ENCODE measurements at places on chromosomes 4 and X. TPM values are rescaled to one million over a fixed set of nuclear protein-coding genes. Genes with fewer than 3 reads are reported as not detected.
A peak's percentile ranks its signal among the peaks of the same experiment; 100 is the strongest.

The HSFX2 gene
- 0.77 TPM for total RNA-seq

DNA sequence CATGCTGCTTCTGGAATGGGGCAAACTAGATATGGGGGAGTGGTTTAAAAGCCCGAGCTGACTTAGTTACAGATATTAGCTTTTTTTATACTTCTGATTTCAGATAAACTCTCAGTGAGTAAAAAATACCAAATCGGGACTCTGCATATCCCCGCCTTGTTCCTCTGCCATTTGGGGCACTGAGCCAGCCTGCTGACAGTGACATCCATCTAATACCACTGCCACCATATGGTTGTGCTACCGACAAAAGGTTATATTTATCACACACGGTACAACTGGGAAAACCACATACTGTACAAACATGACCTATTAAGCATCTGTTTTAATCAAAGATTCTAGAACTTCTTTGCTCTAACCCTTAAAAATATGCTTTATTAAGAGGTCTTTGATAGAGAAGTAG is 78.7 kb downstream of the GALNT7 start:
- no peaks in the 10 kb centered on the region for H3K27me3 ChIP-seq
- no peak overlapping the region for H3K4me3 ChIP-seq

DNA sequence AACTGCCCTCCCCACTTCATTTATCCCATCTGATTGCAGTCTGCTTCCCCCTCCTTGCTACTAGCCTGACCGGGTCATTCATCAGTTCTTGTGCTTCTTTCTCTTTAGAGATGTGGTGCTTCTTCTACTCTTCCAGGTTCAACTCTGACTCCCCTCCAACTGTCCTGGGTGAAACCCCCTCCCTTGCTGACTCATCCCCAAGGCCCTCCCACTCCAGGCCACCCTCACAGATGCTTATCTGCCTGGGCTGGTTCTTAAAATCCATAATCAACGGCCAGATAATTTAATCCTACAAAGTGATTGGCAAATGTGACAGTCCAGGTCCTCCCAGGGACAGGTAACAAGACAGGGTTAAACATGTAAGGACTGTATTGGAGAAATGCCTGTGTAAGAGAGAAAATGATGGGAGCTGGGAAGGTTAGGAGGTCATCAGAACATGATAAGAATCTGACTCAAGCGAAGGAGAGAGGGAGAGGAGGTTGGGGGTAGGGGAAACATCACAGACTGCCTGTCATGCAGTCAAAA is 182.8 kb upstream of the C1QTNF7 start:
- H3K4me1 ChIP-seq, result no peaks in the 10 kb centered on the region
- no peak overlapping the region for H3K4me3 ChIP-seq
- H3K27me3 ChIP-seq, result no peaks in the 10 kb centered on the region
- no peaks in the 10 kb centered on the region for H3K36me3 ChIP-seq
- DNase-seq, result no peak
- no peak overlapping the region for H3K27ac ChIP-seq

The PYURF gene
- 87.1 TPM for total RNA-seq

The ZNF141 gene
- total RNA-seq, result 43.2 TPM

The SNCA gene
- total RNA-seq, result 5.6 TPM

DNA sequence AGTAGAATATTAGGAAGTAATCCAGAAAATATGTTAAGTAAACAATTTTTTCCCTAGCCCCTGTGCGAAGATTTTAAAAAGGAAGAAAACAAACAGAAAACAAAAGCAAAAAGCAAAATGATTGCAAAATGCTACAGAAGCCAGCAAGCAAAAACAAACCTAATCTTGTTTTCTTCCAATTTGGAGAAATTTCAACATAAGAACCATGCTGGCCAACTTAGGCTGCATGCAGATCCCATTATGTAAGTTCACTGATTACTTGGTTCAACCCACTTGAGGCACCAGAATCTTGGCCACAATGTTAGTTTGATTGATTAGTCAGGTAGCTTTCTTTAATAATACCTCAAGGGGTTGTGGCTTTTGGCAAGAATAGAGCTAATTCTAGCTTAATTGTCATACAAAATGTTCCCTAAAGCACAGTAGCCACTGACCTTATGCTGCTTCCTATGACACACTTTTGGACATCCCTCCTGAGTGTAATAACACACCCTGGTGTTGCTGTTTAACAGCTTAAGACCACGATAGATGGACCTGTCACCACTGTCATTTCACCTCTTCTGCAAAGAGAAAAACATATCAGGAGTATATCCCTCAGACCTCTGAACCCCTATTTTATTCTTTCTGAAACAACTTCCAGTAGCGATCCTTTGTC is 2342.1 kb downstream of the PCDH7 start:
- H3K36me3 ChIP-seq, result no peaks in the 10 kb centered on the region
- no peak overlapping the region for H3K27ac ChIP-seq
- no peak for DNase-seq
- H3K4me3 ChIP-seq, result no peak overlapping the region

DNA sequence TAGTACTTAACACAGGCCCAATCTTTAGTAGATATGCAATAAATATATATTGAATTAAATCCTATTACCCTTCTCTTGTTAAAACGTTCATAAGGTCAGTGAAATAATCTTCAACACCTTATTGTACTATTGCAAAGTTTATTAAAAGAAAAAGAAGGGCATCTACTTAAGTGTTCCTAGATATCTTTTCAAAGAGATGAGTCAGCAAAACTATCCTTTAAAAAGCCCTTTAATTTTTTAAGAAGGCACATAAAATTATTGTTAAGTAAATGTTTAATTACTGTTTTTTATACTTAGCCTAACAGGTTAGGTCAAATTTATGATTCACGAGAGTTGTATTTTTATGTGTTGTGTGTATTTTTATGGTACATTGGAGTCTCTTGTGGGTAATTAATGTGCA is 77.3 kb upstream of the PPP1R2C start:
- H3K27ac ChIP-seq, result no peak overlapping the region
- no peaks in the 10 kb centered on the region for H3K36me3 ChIP-seq
- H3K27me3 ChIP-seq, result no peaks in the 10 kb centered on the region
- no peak for DNase-seq

DNA sequence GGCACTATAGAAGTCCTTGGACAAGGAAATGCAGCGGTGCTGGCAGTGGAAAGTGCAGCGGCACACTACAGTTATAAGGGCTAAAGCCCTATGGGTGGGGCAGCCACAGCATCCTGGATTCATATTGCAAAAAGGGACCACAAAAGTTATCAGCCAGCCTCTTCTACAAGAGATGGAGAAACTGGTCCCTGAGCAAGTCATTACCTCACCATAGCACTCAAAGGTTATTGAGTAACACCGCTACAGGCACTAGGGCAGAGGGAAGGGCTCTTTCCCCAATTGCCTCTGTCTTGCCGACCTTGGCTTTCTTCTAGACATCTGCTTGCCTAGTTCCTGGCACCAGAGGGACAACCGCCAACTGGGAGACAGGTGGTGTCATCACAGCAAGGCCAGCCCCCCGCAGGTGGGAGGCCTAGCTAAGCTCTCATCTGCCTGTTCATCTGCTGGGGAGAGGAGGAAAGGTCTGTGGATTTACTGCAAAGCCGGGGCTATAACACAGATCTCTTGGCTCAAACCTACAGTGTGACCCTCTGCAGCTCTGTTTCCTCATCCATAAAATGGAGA is 600.0 kb downstream of the BCOR start:
- no peak overlapping the region for H3K27ac ChIP-seq
- no peaks in the 10 kb centered on the region for H3K36me3 ChIP-seq
- no peak overlapping the region for H3K4me3 ChIP-seq
- H3K27me3 ChIP-seq, result no peaks in the 10 kb centered on the region
- no peaks in the 10 kb centered on the region for H3K4me1 ChIP-seq

- H3K27ac ChIP-seq, result no peak overlapping the region
- H3K36me3 ChIP-seq, result no peaks in the 10 kb centered on the region
- no peaks in the 10 kb centered on the region for H3K27me3 ChIP-seq
- no peak for DNase-seq
- H3K4me3 ChIP-seq, result no peak overlapping the region
- H3K4me1 ChIP-seq, result peaks cover 16% of the 10 kb centered on the region
These were observed 99.0 kb downstream of the FIP1L1 start for GRCh38 chr4:53476232-53477037.

The FGF5 gene
- total RNA-seq, result not detected

The GRPR gene
- 4.1 TPM for total RNA-seq

DNA sequence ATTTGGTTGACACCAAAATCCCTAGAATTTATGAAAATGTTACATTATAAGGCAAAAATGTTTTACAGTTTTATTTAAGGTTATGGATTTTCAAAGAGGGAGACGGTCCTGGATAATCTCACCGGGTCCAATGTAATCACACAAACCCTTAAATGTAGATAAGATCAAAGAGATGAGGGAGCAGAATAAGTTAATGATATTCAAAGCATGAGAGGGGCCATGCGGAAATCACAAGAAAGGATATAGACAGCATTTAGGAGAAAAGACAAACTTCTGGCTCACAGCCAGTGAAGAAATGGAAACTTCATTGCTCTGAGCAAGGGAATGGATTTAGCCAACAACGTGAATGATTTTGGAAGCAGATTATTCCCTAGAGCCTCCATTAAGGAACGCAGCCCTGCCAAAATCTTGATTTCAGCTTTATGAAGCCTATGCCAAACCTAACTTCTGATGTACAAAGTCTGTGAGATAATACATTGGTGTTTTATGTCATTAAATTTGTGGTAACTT is 684.4 kb upstream of the GNPDA2 start:
- H3K36me3 ChIP-seq, result no peaks in the 10 kb centered on the region
- H3K4me3 ChIP-seq, result no peak overlapping the region
- no peak overlapping the region for H3K27ac ChIP-seq
- no peak for DNase-seq
- no peaks in the 10 kb centered on the region for H3K27me3 ChIP-seq

DNA sequence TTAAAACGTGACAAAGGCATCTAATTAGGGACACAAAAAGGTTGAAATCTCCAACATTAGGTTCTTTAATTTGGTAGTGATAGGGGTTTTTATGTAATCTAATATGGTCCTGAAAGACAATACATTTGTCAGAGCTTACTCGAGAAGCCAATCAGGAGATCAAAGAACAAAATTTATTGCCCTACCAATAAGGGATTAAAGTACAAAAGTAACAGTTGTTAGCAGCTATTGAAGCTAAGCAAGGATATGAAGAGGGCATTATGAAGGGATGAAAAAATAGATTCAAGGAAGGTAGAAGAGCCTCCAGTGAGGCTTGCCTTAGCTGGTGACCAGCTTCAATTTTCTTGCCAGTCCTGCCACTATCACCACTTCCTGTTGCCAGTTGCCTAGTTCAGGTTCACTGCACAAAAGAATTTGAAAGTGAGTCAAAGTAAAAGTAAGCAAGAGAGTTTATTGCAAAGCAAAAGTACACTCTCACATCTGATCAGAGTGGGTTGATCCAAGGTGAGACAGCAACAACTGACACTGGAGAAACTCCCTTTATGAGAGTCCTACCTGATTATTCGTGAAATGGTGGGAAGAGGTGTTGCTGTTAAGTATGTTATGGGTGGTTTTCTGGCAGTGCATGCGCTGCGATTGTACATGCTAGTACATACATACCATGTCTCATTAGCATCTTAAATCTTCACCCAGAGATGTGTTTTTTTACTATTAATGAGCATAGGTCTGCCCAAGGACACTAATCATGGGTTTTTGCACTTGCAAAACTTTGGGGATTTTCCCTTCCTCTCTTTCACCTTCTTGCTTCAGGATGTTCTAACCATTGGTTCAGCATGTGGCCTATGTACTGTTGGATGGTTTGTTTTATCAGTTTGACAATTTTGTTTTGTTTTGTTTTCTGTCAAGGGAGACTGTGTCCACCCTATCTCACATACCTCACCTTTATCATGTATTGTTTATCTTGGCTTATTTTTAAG is 263.2 kb upstream of the ITM2A start:
- no peaks in the 10 kb centered on the region for H3K4me1 ChIP-seq
- no peaks in the 10 kb centered on the region for H3K36me3 ChIP-seq
- H3K27ac ChIP-seq, result no peak overlapping the region
- DNase-seq, result no peak
- no peak overlapping the region for H3K4me3 ChIP-seq

The REPS2 gene
- 1.2 TPM for total RNA-seq

DNA sequence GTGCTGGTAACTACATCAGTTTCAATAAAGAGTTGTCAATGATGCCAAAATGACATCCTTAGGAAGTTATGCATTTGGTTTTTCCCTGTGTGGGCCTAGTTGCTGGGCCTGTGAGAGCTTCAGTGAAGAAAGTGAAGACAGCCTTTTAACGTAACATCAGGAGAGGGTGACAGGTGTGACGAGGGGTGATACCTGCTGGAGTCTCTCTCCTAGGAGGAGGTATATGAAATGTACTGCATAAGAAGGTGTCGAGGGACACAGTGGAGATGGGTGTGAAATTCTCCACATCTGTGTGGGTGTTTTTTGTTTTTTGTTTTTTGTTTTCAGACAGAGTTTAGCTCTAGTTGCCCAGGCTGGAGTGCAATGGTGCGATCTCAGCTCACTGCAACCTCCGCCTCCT is 49.2 kb downstream of the EVC start:
- DNase-seq, result no peak
- H3K36me3 ChIP-seq, result no peaks in the 10 kb centered on the region
- no peak overlapping the region for H3K27ac ChIP-seq
- H3K27me3 ChIP-seq, result no peaks in the 10 kb centered on the region
- no peaks in the 10 kb centered on the region for H3K4me1 ChIP-seq

The GAGE12F gene
- not detected for total RNA-seq

GRCh38 chr4:187354740-187355139 is 631.1 kb upstream of the FAT1 start:
- no peak overlapping the region for H3K27ac ChIP-seq
- H3K4me1 ChIP-seq, result no peaks in the 10 kb centered on the region
- no peaks in the 10 kb centered on the region for H3K27me3 ChIP-seq
- H3K4me3 ChIP-seq, result no peak overlapping the region

The HPSE gene
- 0.28 TPM for total RNA-seq

The MPP1 gene
- total RNA-seq, result 0.28 TPM

The AKAP4 gene
- total RNA-seq, result not detected

DNA sequence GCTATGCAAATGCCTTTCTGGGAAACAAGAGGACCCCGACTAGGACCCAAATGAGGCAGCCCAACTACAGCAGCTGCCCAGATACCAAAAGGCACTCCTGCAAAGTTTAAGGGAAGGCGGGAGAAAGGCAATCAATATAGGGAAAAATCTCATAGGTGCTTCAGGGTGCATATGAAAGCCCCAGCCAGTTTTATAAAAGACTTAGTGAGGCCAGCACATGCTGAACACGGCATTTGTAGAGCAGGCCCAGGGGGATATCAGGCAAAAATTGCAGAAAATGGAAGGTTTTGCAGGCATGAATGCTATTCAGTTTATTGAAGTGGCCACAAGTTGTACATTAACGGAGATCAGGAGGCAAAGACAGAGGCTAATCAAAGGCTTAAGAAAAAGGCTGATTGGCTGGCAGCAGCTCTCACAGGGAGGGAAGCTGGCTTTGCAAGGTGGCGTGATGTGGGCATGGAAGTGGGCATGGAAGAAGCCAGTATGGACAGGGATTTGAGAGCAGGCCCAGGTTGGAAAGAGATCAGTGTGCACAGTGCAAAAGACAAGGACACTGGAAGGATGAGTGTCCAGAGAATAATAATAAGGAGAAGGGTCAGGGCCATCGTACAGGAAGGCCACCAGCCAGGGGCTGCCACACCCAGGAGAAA is 37.7 kb upstream of the UGT2B7 start:
- peaks cover 15% of the 10 kb centered on the region for H3K4me1 ChIP-seq
- no peak overlapping the region for H3K4me3 ChIP-seq
- no peaks in the 10 kb centered on the region for H3K36me3 ChIP-seq
- H3K27me3 ChIP-seq, result no peaks in the 10 kb centered on the region

The ABHD18 gene
- total RNA-seq, result 11.2 TPM

The MEPE gene
- total RNA-seq, result not detected

The APBB2 gene
- 83.2 TPM for total RNA-seq

GRCh38 chr4:124515591-124515990 is 196.9 kb downstream of the ANKRD50 start:
- peak; percentile 47 for DNase-seq
- no peaks in the 10 kb centered on the region for H3K36me3 ChIP-seq
- H3K27ac ChIP-seq, result no peak overlapping the region
